Activated effector memory CD4-positive, alpha-beta T cell treated with Interleukin-2 at 50 U/mL for 16 hours (primary cell): ENCODE measurements at places on chromosomes 11 and 22.

DNA sequence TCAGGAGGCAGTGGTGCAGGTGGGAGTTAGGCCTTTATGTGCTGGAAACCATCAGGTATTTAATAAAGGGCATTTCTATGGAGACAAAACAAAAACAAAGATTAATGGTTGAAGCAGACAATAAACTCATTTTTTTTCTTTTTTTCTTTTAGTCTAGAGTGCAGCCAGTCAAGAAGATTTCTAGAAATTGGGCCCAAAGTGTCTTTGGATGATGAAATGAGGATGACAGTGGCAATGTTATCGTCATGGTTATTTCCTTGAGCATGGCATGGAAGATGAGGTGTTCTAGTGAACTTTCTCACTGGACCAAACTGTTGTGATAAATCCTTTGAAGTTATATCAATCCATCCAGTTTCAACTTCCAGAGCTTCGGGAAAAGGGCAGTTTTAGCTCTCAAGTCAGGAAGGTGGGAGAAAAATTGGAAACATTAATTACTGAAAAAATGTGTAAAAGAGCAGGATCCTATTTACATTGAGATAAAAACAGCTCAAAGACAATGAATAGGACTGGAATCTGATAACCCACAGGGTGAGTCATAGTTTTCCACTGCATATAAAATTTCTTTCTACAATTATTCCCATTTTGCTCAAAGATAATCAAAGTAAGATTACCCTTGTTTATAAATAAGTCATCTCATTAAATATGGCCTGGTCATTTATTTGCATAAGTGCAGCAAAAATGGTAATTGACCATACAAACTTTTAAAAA, 33.0 kb downstream of the PRR5L start:
- DNase-seq: no peak

GRCh38 chr22:38289583-38290082, 16.8 kb upstream of the TMEM184B start:
- DNase-seq: no peak

GRCh38 chr22:19909350-19910179, 32.0 kb upstream of the COMT start:
- DNase-seq: peak; percentile 70

DNA sequence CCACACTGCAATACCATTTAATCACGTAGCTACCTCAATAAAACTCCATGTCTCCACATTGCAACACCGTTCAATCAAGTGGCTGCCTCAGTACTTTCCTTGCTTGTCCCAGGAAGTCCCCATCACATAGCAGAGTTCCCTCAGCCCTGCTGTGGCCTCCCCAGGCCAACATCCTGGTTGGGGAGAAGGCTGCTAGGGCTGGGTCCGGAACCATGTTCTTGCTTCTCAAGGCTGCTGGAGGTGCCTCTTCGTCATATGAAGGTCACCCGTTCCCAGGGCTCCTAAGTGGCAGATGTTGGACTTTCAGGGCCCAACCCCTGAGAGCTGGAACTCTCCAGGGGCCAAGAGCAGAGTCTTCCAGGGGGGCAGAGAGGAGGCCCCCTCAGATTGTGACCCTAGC, 3.3 kb downstream of the ART5 start:
- DNase-seq: no peak

DNA sequence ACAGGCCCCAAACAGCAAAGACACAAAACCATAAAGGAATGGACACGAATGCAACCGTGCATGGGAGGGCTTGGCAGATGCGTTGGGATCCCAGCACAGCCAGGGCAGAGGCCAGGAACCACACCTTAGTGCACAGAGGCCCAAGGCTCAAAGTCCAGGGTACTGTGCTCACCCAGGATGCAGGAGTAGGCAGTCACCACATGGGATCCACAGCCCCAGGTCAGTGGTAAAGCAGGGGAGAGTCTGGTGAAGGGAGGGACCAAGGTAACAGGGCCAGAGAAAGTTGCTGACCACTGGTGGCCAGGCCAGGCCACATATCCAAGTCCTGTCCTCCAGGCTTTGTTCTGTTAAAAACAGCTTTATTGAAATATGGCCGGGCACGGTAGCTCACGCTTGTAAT, 6.5 kb upstream of the CERK start:
- no peak for DNase-seq

DNA sequence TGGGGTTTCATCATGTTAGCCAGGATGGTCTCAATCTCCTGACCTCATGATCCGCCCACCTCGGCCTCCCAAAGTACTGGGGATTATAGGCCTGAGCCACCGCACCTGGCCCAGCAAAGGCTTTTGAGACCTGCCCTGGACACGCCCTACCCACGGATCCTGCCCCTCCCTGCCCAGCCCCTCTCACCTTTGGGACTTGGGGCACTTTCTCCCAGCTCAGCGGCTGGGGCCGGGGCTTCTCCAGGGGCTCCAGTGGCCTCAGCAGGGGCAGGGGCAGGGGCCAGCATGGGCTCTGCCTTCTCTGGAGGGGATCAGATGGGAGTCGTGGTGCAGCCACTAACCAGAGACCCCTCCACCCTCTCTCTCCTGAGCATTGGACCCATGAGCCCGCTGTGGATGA, 2.2 kb downstream of the MYBPC3 start:
- no peak for DNase-seq

DNA sequence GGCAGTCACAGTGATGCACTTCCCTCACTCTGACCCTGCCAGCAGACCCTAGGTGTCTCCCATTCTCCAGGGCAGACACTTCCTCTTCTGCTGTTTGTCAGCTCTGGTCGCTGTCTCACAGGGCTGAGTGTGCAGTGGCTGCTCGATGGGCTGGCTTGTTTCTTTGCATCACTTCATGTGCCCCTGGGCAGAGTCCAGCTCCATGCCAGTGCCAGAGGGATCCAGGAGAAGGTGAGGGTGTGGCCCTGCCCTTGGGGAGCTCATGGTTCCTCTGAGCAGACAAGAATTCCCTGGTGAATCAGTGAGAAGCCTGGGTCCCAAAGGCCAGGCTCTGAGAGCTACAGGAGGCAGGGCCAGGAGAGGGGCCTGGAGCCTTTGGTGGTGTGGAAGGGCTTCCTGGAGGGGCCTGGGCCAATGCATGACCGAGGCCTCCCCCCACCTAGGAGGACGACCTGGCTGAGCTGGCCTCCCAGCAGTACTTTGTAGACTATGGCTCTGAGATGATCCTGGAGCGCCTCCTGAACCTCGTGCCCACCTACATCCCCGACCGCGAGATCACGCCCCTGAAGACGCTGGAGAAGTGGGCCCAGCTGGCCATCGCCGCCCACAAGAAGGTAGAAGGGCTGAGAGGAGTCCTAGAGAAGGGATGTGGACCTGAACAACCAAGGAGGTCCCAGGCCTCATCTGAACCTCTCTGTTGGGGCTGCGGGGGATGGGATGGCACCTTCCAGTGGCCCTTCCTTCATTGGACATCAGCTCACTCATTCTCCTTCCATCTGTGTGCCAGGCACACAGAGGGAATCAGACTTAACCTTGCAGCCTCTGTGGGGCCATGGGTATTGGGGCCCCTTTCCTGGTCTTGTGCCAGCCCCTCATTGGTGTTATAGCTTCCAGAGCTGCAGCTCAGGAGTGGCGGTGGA, 66.1 kb downstream of the MYO7A start:
- DNase-seq: no peak

- no peak for DNase-seq
Measured at GRCh38 chr11:47438721-47439120, 10.2 kb downstream of the RAPSN start.

DNA sequence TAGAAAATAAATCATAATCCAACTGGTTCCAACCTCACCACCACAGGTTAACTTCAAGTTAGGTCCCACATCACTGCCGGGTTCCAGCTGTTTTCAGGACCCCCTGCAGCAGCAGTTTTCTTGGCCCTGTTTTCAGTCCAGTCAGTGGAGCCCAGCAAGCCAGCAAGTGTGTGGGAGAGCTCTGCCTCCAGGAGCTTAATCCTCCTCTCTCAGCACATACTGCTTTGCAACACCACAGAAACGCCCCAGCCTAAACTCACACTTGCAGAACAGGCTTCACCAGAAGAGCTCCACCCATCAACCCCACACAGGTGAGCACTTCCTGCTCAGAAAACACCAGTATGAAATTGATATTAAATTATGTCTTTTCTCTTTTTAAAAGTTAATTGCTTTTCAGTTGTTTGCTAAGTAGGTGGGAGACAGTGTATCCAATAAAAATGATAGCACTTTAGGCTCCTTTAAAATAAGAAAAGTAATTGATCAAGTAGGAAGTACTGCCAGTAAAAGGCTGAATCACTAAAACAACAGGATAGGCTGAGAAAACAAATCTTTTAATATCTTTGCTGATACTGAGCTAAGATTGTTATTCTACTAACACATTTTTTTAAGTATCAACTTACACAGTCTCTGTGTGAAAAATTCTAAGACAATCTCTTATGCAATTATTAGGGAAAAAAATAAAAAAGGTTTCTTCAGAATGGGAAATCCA, 81.5 kb upstream of the TP53AIP1 start:
- DNase-seq: no peak

- DNase-seq: no peak
Measured at GRCh38 chr22:44142421-44143104, 38.2 kb upstream of the PARVG start.

DNA sequence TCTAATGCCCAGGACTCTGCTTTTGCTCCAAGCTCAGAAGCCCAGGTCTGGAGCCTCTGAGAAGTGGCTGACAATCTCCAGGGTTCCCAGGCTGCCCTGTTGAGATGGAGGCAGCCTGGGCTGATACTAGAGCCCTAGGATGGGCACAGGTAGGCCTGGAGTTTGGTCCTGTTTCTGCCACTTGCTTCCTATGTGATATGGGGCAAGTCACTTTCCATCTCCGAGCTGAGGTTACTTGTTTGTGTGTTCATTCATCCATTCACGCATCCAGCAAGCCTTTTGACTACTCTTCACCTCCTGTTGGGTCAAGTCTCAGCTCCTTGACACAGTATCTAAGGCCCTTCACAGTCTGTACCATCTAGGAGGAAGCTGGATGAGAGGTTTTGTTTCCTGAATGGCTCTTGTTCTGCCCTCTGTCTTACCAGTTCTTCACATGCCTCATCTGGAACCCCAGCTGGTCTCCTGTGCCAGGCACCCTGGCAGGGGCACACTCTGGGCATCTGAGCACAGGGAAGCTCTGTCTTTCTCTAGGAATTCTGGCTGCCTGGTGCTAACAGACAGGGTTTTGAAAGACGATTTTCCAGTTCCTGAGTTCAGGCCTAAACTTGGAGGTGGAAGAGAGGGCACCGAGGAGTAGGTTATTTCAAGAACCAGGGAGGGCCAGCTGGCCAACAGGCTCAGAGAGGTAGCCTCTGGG, 53.2 kb upstream of the AMPD3 start:
- DNase-seq: no peak

DNA sequence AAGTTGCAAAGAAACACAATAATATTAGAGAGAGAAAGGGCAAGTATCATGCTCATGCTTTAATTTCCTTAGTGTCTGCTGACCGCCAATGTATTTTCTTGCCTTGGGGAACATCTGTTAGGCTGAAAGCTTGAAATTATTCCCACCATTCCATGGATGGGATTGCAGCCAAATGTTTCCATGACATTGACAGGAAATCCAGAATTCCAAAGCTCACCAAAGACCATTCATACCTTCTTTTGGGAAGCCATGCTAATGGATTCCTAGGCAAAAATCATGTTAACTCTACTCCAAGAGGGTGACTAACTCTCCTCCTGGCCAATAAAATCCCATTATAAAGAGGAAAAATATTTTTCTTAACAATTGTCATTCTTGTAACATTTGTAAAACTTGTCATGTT, 661.4 kb upstream of the FAT3 start:
- no peak for DNase-seq

GRCh38 chr11:133790995-133791394, 54.3 kb downstream of the SPATA19 start:
- DNase-seq: no peak
